ENCODE measurements at places on chromosomes 3 and 15. TPM values are rescaled to one million over a fixed set of nuclear protein-coding genes. Genes with fewer than 3 reads are reported as not detected.

The TMEM266 gene
- 0.21 TPM for total RNA-seq

The TMEM212 gene
- not detected for total RNA-seq

The ECE2 gene
- total RNA-seq, result not detected

The FBN1 gene
- total RNA-seq, result 35.9 TPM

The P2RY1 gene
- 0.41 TPM for total RNA-seq

The ANKUB1 gene
- total RNA-seq, result not detected

The STRIT1 gene
- not detected for total RNA-seq

The GATA2 gene
- total RNA-seq, result 6.0 TPM

The ACAD11 gene
- 15.2 TPM for total RNA-seq

- DNase-seq, result no peak
These were observed 6.8 kb upstream of the LRRN1 start for GRCh38 chr3:3792391-3792790.

DNA sequence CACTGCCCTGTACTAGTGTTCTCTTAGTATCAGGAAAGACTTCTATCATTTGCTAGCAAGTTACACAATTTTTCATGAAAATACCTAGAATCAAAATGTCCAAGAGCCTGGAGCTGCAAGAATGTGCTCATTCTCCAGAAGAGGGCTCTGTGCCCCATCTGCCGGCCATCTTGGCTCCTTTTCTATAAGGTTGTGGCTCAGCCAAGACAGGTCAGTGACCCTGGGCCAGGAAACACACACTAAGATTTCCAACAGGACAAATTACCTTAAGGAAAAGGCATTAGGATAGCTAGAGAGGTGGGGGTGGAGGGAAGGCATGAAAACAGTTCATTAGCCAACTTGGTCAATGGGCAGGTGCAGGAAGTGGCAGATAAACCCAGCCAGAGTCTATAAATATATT, 20.7 kb downstream of the TIMP4 start:
- DNase-seq, result no peak

- no peak for DNase-seq
These were observed 12.7 kb downstream of the CD200 start for GRCh38 chr3:112345681-112346080.

GRCh38 chr3:39114456-39114855, 7.0 kb downstream of the TTC21A start:
- DNase-seq, result no peak

DNA sequence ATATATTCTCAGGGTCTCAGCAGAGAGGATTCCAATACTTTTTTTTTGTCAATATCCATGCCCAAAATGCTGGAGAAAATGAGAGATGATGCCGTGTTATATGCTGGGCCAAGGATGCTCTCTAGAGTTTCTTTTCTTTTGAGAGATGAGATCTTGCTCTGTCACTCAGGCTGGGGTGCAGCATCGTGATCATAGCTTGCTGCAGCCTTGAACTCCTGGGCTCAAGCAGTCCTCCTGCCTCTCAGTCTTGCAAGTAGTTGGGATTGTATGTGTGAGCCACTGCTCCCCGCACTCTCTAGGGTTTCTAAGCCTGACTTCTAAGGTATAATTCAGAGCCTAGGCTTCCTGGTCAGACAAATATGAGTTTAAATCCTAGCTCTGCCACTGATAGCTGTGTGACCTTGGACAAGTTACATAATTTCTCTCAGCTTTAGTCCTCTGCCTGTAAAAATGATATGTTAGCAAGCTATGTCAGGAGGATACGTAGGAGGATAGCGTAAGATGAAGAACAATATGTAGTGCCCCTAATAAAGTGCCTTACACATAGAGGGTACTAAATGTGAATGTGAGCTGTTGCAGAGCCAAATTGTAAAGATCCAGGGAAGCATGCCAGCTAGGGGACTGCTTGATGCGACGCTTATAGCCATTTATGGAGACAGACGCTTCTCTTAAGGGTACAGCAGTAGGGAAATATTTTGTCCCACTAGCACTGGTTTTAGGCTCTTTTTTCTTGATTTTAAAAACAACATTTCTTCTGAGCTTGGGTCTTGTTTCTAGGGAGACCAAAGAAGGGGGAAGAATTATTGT, 7.4 kb downstream of the STARD9 start:
- no peak for DNase-seq

DNA sequence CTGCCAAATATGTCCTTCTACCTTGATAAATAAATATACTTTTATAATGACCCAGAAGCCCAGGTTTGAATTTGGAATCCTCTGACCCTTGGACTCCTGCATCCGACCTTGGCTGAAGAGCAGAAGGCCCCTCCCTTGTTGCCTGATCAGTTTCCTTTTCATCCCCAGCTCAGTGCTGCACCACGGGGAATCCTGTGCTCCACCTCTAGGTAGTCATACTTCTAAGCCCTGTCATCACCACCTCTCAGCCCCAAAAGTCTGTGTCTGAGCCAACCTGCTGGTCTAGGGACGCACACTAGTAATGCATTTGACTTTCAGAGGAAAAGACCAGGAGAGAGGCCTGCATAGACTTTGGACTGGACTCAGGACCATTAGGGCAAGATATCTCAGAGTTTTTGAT, 310.6 kb downstream of the NLGN1 start:
- DNase-seq, result no peak

DNA sequence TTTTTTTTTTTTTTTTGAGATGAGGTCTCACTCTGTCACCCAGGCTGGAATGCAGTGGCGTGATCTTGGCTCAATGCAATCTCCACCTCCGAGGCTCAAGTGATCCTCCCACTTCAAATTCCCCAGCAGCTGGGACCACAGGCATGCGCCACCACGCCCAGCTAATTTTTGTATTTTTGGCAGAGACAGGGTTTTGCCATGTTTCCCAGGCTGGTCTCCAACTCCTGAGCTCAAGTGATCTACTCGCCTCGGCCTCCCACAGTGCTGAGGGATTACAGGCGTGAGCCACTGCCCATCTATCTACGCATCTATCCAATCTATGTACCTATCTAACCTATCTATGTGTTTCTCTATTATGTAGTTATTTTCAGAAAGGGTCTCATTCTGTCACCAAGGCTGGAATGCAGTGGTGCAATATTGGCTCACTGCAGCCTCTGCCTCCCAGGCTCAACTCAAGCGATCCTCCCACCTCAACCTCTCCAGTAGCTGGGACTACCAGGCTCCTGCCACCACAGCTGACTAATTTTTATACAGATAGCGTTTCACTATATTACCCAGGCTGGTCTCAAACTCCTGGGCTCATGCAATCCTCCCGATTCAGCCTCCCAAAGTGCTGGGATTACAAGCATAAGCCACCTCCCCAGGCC, 20.2 kb upstream of the GPX1 start:
- DNase-seq, result no peak

GRCh38 chr3:186280737-186281136, 81.3 kb downstream of the DGKG start:
- no peak for DNase-seq

DNA sequence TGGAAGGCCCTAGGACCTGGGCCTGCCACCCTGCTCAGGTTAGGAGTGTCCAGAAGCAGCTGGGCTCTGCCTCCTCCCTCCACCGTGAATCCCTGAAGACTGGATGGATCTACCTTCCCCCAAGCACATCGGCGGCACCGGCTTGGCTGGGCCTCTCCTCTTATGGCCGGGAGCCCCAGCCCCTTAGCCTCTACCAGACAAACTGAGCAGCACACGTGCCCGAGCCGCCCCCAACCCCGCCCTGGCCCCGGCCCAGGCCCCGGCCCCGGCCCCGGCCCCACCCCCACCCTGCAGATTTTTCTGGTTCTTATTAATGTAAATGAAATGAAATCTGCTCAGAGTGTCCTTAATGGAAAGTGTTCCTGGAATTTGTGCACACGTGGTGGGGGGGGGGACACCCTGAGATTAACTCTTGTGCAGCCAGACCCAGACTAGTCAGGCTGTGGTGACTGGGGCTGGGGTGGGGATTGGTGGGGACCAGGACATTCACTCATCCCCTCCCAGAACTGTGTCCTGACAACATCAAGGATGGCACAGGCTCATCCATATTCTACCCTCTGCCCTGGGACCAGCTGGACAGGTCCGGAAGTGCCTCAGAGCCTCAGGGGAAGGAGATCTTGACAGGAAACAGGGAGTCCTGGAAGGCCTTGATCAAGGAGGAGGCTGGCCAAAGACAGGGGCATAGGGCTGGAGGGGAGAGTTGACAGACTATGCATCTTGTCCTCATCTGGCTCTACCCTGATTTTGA, 30.9 kb upstream of the SEMA3F start:
- DNase-seq, result no peak

DNA sequence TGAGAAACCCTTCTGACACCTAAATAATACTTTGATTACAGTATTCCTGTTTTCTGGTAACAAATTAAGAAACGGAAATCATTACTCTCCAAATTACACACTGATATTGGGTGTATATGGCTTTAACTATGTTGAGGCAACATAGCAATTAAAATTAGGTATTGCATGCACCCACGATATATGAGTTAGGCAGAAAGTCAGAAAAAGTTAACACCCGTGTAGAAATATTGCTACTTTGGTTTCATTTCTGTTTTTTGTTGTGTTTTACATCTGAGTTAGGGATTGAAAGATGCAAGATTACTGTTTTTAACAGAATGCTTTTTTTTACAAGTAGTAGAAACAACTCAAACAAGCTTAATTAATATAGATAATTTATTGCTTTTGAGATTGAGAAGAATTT, 327.8 kb downstream of the GBE1 start:
- DNase-seq, result no peak

DNA sequence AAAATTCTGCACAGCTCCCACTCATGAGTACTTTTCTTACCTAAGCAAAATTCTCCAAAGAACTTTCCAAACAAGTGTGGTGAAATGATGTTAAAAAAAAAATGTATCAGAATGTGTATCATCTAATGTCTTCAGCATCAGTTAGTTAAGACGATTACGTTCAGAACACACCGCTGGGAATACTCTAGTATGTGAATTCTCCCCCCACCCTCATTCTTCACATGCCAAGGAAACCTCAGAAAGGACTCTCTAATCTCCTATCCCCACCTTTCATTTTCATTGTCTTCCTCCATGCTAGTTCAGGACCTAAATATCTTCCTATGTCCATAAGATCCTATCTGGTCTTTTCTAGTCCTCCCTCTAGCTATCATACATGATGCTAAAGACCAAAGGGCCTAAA, 457.4 kb downstream of the SHQ1 start:
- DNase-seq, result no peak

DNA sequence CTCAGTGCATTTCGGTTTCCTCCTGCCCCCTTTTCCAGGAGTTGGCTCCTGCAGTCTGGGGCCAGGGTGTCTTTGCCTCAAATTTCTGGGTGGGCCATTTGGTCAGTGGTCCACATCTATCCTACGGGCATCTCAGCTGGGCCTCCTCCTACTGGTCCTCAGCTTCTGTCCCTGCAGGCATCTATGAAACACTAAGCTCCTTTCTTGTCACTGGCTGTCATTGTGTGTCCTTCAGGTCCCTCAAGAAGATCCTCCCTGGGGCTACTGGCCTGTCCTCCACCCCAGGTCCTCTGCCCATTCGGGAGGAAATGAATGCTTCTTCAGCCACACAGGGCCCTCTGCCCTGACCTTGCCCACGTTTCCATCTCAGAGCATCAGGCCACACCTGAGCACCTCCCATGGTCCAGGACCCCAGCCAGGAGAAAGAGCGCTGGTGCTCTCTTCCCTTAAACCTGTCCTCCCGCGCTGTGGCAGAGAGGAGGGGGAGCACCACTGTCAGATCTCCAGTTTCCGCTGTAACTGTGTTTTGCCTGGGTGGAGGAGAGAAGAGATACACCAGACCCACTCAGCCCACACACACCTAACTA, 1.8 kb downstream of the PRR23E start:
- DNase-seq, result no peak

- no peak for DNase-seq
These were observed 3.8 kb downstream of the HEG1 start for GRCh38 chr3:125051715-125052581.

DNA sequence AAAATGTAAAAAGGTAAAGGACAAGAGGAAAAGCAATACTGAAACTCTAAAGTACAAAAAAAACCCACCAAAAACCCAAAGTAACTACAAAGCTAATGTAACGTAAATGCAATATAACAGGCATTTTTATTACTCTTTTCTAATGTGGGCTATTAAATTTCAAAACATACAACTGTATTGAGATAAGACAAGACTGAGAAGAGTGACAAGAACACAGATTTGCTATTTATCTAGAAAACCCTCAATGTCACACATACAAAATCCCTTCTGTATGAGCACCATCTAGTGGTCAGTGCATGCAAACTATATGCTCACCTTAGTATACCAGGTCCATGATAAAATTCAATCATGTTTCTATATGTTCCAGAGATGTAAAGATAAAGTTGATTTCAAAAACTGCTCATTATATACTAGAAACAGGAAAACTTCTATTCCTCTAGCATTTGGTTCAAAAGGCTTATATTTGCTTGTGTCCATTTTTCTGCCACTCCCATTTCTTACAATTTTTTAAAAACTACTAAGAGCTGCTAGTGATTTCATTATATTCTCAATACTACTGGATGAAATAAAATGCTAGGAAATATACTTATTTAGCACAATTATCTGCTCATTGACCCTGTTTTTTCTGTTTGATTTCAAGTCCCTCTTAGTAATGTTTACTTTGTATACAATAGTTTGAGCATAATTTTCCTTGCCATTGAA, 111.4 kb downstream of the DLG1 start:
- no peak for DNase-seq

GRCh38 chr3:107221856-107222255, 155.4 kb upstream of the CCDC54 start:
- no peak for DNase-seq

- no peak for DNase-seq
These were observed 266.1 kb downstream of the SLC9A9 start for GRCh38 chr3:143581972-143582722.

DNA sequence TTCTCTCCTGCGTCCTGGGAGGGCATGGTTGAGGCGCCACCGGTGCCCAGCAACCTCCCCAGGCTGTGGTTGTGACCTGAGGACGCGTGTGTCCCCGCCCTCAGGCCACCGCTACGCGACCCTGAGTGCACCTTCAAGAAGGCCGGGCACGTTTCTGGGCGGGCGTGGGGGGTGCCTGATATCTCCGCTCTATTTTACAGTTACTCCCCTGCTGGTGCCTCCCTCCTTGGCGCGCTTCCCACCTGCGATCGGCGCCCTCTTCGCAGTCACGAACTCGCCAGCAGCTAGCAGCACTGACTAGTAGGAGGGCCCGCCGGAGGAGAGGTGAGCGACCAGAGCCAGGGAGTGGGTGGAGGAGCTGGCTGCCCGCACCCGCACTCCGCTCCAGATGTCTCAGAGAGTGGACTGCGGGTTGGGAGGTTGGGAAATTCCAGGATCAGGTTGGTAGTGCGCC, 43.2 kb upstream of the POLG start:
- DNase-seq, result no peak

GRCh38 chr3:30226601-30227151, 379.7 kb upstream of the TGFBR2 start:
- DNase-seq, result no peak

DNA sequence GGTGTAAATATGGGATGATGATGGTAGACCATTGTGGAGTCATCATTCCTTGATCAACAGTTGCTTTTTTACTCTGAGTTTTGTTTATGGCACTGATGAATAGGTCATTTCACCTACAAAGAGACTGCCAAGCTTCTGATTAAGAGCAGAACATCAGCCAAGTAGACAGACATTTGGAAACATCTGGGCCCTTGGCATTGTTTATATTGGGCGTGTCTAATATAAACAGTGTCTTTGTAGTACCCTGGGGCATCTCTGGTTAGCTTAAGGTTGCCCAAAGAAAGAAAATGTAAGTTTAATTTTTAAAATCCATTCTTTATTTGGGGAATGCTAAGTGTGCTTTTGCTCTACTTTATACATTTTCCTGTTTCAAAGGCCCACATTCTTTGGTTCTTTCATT, 377.0 kb downstream of the FEZF2 start:
- DNase-seq, result no peak

GRCh38 chr3:71133865-71134264, 449.7 kb downstream of the FOXP1 start:
- DNase-seq, result no peak

- DNase-seq, result no peak
These were observed 349.4 kb downstream of the LRTM1 start for GRCh38 chr3:54578417-54578816.

All from kidney epithelial cell (primary cell).